ENCODE measurements at places on chromosomes 16 and 17.

GRCh38 chr16:74700438-74701225 is at the start of gene MLKL:
TSS of gene MLKL (minus strand) at chr16:74700862. CDS start at chr16:74695757, 5,105 bp downstream.
- DNase-seq, result peak; percentile 57

DNA sequence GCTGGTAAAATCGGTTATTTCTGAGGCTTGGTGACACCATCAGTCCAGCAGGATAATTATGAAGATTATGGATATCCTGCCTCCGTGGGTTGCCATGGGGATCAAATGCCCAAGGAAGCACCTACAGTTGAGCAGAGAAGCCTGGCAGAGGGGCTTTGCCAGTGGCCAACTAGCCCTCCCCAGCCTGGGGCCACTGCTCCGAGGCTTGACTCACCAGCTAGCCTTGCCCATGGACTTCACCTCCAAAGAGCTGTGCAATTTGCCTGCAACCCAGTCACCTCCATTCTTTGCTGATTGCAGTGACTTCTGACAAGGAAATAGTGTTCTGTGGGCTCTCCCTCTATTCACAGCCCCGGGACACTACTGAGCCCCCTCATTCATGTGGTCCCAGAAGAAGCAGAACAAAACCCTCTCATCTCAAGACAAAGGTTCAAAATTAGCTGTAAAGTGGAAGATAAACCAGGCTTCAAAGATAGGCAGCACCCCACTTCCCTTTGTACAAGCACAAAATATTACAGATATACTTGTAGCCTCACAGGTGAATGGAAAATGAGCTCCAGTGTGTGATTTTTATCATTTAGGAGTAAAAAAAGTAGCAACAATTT is 1.6 kb downstream of the PECAM1 start:
- no peak for DNase-seq

DNA sequence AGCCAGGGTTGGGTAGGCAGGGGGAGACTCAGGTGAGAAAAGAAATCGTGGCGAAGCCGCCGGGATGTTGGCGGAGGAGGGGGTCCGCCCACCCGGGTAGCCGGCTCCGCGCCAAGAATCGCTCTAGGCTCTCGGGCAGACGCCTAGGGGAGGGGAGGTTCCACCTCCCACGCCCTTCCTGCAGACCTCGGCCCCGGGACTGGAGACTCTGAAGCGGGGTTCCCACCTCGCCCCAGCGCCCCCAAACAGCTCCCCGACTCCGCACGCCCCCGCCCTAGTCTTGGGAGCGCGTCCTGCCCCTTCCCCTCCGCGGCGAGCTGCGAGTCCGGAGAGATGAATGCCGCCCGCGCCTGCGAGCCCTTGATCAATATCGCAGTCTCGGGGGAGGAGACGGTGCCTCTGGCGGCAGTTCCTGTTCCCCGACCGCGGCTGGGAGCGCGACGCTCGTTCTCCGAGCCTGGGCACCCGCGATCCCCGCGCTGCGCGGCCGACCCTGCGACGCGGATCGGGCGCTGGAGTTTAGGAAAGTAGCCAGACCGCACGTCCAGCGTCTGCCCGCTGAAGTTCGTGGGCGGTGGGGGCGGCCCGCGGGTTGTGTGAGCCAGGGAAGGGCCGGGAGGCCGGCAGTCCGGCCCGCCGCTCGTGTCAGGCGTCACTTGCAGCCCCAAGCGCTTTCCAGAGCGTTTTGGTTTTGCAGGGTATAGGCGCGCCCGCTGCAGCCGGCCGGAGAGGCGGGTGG is 790 bp downstream of the CRHR1 start:
- DNase-seq, result peak; percentile 21

DNA sequence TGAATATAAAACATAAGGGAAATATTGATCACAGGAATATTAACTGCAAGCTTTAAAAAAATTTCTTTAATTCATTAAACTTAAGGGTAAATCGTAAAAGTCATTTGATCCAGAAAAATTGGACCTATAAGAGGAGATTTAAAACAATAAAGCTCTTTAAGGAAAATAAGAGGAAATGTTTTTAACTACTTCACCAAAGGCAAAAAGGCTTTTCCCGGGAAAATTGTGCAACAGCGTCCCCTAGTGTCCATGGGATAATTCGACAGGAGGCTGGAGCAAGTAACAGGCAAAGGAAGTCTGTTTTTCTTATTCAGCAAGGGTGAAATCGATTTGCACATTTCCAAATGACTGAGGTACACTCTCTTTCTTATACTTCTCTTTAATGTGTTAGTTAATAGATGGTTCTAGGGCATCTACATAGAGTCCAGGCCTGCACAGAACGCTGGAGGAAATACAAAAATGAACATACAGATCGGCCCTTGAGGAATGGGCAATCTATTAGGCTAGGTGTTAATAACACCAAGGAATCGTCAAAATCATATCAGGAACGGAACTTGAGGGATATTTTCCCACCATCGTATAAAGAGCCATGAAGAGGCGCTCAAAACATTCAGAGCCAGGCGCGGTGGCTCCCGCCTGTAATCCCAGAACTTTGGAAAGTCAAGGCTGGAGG is 61.4 kb downstream of the ZNF18 start:
- DNase-seq, result no peak

DNA sequence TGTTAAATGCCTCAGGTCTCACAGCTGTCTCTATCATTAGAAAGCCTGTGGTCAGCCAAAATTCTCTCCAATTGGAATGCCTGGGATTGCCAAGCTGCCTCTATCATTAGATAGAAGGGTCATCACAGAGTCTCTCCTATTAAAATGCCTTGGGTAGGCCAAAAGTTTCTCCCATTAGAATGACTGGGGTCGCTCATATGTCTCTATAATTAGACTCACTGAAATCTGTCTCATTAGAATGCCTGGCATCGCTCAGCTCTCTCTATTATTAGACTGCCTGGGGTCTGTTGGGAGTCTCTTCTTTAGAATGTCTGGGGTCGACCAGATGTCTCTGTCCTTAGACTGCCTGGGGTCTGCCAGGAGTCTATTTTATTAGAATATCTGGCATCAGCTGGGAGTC is 2265.1 kb downstream of the TP53TG3F start:
- DNase-seq, result no peak

GRCh38 chr17:44324092-44324570 is 492 bp downstream of the SLC25A39 start:
- DNase-seq, result no peak

- DNase-seq, result no peak
These were observed 49.9 kb downstream of the NLRC5 start for GRCh38 chr16:57039148-57039812.

- no peak for DNase-seq
These were observed 81.2 kb downstream of the WNT3 start for GRCh38 chr17:46737326-46737725.

- DNase-seq, result no peak
These were observed 644.1 kb downstream of the WWOX start for GRCh38 chr16:78743556-78743955.

DNA sequence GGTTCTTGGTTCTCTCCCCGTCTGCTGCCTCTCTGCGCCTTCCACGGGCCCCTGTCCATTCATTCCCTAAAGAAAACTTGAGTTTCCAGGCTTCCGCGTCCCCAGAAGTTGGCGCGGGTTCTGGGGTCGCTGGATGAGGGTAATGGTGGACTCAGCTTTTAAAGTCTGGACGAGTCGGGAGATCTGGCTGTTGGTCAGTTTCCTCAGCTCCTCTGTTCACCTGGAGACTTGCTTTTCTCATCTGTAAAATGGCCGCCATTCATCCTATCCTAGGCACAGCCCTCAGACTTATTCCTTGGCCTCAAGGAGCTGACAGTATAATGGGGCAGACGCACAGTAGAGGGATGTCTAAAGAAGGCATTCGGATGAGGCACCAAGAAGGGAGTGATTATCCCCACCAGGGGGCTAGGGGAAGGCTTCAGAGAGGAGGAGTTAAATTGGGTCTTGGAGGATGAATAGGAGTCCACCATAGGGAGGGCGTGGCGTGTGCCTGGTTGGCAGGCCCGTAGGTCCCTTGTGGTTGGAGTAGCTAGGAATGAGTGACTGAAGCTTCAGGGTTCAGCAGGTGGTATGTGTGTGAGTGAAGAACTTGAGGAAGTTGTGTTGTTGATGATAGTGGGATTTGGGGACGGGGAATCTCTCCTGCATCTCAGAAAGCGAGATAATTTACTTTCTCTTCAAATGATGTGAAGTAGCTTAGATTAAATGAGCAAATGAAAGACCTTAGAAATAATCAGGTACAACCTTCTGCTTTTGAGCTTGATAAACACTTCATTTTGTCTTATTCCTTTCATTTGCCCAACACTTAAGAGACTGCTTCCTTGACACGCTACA is 652 bp downstream of the VPS35L start:
- no peak for DNase-seq

- no peak for DNase-seq
These were observed 4.9 kb upstream of the TMEM88 start for GRCh38 chr17:7849751-7850504.

- no peak for DNase-seq
These were observed 233.8 kb downstream of the SNX29 start for GRCh38 chr16:12210258-12210880.
